ENCODE measurements at places on chromosomes 3 and 15.

GRCh38 chr3:35640190-35641165 lies 1.2 kb downstream of the ARPP21 start:
- DNase-seq = no peak

DNA sequence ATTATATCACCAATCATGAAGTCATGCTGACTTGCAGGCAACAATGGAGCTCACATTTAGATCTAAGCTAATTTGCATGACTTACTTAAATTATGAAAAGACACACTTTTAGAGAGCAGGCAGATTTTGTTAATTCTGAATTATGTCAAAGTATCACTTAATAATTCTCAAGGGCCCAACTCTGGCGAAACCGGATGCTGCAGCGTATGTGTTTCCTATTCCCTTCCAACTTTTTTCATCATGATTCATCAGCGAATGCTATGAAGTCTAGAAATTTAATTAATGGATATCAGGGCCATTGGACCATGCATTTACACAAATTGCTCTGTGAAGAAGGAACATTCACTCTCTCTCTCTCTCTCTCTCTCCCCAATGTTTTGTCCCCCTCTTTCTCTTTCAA lies 63.5 kb upstream of the GOLGA8A start:
- no peak for DNase-seq

GRCh38 chr3:125119752-125120378 lies 64.1 kb upstream of the HEG1 start:
- no peak for DNase-seq

- DNase-seq = no peak
Measured at GRCh38 chr15:52183562-52184173, 7.5 kb downstream of the GNB5 start.

- no peak for DNase-seq
Measured at GRCh38 chr3:191345334-191345733, 15.0 kb upstream of the UTS2B start.

GRCh38 chr3:120326784-120327183 lies 22.4 kb downstream of the LRRC58 start:
- no peak for DNase-seq

GRCh38 chr15:40787344-40787841 lies 17.6 kb downstream of the C15orf62 start:
- DNase-seq = no peak

- no peak for DNase-seq
Measured at GRCh38 chr3:55434789-55435188, 52.3 kb downstream of the WNT5A start.

- no peak for DNase-seq
Measured at GRCh38 chr15:83435782-83436181, 11.4 kb upstream of the SH3GL3 start.

GRCh38 chr3:24359645-24360462 lies 134.8 kb downstream of the THRB start:
- peak; percentile 53 for DNase-seq

GRCh38 chr15:26129852-26130251 lies 266.7 kb upstream of the ATP10A start:
- no peak for DNase-seq

Data from left lobe of liver (tissue), 2 donors.